ENCODE measurements at places on chromosomes 16 and 17.

DNA sequence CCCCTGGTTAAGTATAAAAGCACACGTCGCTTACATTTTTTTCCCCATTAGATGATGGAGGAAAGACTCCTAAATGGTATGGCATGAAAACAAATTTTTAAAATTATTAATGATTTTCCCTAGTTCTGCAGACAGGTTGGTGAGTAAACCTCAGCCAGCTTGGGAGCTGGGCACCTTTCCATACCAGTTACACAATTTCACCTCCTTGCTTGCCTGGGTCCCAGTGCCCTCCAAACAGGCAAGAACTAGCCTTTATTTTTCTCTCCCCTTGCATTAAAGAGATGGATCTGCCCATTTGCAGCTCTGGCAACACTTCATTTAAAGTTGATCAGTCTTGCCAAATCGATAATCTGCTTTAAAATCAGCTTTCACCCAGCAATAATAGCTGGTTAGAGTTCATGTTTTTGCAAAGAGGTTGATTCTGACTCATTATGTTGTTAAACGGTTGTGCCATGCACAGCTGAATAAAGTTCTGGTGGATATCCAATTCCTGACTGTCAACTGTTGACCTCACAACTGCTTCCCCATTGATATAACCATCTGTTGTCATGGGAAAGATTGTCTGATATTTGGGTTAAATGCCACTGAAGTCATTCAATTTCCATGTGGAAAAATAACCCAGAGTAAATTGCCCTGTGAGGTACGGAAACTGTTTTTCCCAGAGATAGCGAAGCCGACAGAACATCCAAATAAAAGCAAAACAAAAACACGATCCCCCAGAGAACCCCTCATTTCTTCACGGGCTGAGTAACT, 1.3 kb downstream of the C17orf58 start:
- no peak for DNase-seq

DNA sequence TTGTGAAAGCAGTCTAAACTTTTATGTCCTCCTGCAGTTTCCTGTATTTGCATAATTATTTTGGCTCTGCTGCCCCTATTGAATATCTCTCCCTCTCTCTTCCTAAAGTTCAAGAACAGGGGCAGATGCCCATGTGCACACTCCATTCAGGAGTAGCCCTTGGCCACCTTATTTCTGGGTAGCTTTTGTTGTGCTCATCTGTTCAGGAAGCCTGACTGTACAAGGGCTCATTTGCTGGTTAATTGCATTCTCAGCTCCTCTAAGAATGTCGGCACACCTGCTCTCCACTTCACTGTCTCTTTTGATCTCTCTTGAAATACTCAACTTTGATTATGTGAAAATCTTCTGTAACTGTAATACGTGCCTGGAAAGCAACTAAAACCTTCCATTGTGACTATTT, 1378.8 kb upstream of the CDH8 start:
- no peak for DNase-seq

DNA sequence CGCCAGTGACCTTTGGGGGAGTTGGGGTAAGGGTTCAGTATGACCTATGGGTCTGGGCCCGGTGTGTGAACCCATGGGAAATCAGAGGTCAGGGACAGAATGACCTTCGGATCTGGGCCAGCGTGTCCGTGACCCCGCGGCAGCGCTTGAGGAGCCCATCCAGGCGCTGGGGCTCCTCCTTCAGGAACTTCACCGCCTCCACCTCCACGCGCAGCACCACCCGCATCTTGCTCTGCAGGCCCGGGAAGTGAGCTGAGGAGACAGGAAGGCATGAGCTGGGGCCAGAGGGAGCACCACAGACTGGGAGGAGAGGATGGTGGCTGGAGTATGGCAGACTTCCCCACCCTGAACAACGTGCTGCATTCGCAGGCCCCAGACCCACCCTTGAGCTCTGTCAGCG, 53.4 kb downstream of the SRCIN1 start:
- no peak for DNase-seq

- no peak for DNase-seq
These were observed 296.9 kb upstream of the CDH5 start for GRCh38 chr16:66069587-66069986.

- no peak for DNase-seq
These were observed 27.7 kb downstream of the DHRS7C start for GRCh38 chr17:9763643-9764042.

- no peak for DNase-seq
These were observed 532 bp downstream of the KDM6B start for GRCh38 chr17:7834542-7834956.

GRCh38 chr17:82390860-82391435, 19.4 kb downstream of the UTS2R start:
- DNase-seq = no peak

GRCh38 chr16:14629612-14629918, 495 bp downstream of the PARN start:
- no peak for DNase-seq

DNA sequence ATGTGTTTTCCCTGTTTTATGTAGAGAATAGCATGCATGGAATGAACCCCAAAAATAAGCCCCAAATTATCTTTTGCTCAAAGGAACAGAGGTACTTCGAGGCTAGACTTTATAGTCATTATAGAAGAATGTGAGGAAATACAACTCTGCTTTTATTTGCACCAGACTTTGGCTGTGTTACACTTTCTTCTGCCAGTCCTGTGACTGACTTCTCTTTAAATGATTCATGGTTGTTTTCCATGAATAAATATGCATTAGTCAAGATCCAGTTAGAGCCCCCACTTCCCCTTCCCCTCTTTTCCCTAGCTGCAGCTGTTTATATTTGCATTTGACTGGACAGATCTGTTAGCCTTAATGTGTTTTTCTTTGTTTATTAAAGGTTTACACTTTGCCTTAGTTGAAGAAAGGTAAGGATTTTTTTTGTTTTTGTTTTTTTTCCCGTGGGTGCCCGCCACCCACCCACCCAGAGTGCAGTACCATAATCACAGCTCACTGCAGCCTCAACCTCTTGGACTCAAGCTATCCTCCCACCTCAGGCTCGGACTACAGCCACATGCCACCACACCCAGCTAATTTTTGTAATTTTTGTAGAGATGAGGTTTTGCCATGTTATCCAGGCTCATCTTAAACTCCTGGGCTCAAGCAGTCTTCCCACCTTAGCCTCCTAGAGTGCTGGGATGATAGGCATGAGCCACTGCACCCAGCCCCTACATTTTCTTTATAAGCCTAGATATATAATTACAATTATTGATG, 152.6 kb downstream of the CYB561 start:
- DNase-seq = no peak

DNA sequence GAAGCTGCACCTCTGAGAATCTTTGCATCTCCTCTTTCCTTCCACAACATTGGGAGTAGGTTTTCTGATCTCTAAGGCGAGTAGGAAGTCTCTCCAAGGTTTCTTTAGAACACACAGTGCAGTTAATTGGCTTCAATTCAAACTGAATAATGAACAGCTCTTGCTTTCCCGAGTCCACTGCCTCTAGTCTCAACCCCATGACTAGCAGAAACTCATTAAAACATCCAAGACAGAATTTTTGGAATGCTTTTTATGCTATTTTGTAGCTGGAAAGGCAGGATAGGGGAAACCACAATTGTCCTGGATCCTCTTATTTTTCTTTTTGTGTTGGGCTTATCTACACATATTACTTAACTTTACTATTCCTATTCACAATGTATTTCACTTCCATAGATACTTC, 206.6 kb downstream of the CDH8 start:
- no peak for DNase-seq

DNA sequence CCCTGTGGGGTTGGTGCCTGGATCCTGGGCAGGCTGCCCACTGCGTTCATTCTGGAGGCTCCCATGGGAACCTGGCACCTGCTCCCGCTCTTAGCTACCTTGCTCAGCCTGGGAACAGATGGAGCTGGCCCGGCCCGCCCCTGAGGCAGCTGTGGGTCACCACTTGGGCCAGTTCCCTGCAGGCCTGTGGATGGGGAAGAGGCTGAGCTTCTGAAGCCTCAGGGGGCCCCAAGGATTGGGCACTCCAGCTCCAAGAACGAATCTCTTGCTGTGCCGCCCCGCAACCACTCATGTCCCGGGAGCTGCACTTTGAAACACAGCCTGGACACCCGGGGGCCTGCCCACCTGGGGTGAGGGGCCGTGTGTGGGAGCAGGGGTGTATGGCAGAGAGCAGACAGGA, 37.7 kb downstream of the BAHCC1 start:
- no peak for DNase-seq

- DNase-seq = no peak
These were observed 39.3 kb downstream of the CHD9 start for GRCh38 chr16:53094013-53094630.

DNA sequence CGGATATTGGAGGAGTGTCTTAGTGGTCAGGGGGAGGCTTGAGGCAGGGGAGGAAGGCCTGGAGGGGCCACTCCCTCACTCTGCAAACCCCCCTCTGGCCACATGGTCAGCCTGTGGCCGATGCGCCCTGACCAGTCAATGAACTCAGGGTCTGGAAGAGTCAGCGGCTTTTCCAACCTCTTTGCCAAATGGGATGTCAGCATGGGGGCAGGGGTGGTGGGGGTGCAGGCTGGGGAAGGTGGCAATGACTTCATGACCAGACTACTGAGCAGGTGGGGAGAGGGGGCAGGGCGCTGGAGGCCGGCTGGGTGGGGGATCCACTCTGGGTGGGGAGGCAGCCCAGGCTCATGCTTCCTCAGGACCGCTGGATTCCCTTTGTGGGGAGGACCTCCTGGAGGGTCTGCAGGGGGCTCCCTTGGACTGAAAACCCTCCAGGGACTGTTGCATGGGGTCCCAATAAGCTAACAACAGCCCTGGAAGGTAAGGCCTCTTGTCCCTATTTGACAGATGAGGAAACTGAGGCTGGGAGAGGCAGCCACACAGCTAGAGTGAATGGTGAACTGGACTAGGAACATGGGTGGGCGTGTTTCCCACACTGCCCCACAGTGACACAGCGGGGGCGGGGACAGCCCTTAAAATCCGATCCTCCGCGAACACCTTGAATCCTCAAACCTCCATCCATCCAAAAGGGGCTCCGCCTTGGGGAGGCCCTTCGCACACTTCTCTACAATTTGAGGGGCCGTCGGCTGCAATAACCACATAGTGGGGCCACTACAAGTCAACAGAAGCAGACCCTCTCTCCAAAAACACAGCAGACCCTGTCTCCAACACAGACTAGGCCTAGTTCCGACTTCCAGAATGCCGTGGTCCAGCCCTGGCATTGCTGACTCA, 81.0 kb upstream of the TOB1 start:
- DNase-seq = no peak

- no peak for DNase-seq
These were observed 30.8 kb upstream of the GAA start for GRCh38 chr17:80070375-80071115.

DNA sequence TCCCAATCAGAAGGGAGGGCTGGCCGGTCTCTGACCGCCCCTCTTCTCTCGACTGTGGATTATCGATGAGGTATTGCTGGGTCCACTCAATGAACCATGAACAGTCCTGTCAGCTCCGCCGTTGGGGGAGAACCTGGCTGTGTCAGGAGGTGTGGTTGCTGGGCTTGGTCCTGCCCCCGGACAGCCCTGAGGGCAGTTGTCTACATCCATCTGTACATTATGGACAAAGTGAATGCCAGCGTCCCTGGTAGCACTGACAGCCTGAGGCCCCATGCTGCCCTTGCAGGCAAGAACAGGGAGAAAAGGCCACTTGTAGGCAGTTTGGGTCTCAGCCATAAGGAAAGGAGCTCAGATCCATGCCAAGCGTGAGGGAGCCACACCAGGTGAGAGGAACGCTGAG, 38.9 kb downstream of the ST3GAL2 start:
- no peak for DNase-seq

DNA sequence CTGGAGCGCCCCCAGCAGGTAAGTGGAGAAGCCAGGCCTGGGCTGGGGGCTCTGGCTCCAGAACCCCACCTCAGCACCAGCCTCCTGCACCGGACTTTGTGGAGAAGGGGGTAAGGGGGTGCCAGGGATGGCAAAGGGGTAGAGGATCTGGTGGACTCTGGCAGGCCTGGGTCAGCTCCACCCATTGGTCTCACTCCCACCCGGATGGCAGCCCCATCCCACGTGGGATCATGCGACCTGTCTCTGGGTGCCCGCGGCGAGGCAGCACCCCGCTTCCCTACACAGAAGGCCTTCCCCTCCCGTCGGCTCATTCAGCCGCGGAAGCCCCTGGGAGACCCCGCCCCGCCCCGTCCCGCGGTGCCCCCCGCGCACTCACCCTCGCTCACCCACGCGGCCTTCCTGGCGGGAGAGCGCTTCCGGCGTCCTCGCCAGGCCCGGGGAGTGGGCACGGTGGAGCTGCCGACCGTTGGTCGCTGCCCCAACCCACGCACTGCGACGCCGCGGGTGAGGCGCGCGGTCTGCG, 498 bp upstream of the PLEKHG4 start:
- DNase-seq = peak; percentile 73

- no peak for DNase-seq
These were observed 10.9 kb downstream of the ADGRG1 start for GRCh38 chr16:57639172-57639887.

GRCh38 chr16:67563708-67564468, 1.6 kb downstream of the CTCF start:
- DNase-seq = no peak

- DNase-seq = no peak
These were observed 56.0 kb downstream of the MEAK7 start for GRCh38 chr16:84448444-84448843.

GRCh38 chr16:59909262-59909661, 1175.1 kb upstream of the GOT2 start:
- no peak for DNase-seq

GRCh38 chr16:66569827-66570405, 3.7 kb downstream of the CMTM1 start:
- DNase-seq = no peak

GRCh38 chr17:50631195-50631907, 3.3 kb upstream of the ABCC3 start:
- no peak for DNase-seq

DNA sequence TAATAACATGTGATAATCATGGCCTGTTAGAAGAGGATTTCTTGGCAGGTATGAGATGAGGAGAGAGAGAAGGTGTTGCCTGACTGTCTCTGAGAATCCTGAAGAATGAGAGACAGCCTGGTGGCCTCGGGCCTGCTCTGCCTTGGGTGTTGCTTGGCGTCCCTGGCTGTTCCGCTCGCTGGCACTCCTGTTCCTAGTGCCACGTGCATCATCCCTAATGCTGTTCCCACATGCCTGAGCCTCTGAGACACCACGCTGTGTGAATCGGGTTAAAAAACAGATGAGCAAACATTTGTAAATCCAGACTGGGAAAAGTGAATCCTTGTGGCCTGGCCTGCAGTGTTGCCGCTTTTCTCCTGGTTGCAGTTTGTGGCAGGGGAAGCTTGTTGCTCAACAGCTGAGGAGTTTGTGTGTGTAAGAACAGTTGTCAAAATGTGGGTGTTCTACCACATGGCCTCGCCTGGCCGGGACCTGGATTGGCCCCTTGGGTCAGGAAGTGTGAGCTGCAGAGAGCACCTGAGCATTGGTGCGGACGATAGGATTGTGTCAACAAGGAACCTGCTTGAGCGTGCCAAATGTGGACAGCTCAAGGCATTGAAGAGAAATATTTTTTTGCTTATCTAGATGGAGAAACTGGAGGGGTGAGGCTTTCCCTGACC, 22.0 kb downstream of the UBN1 start:
- DNase-seq = no peak

GRCh38 chr17:48100591-48101011, 677 bp downstream of the CBX1 start:
- no peak for DNase-seq

- DNase-seq = no peak
These were observed 40.1 kb upstream of the CLEC19A start for GRCh38 chr16:19245326-19245925.

- no peak for DNase-seq
These were observed 3.0 kb upstream of the QPRT start for GRCh38 chr16:29675811-29676643.

Data from stimulated activated CD4-positive, alpha-beta T cell treated with anti-CD3 and anti-CD28 coated beads, TNF-alpha, amount 100 ng/mL, for 4 hours (primary cell).